ENCODE measurements at places on chromosomes 4 and X.

GRCh38 chr4:129429581-129430320 is 333.8 kb downstream of the C4orf33 start:
- no peak for DNase-seq

GRCh38 chr4:173135241-173135847 is 33.3 kb upstream of the GALNT7 start:
- DNase-seq: no peak

GRCh38 chrX:35380808-35381700 is 417.1 kb upstream of the MAGEB16 start:
- DNase-seq: no peak

GRCh38 chr4:24521544-24521943 is 62.8 kb downstream of the DHX15 start:
- DNase-seq: no peak

DNA sequence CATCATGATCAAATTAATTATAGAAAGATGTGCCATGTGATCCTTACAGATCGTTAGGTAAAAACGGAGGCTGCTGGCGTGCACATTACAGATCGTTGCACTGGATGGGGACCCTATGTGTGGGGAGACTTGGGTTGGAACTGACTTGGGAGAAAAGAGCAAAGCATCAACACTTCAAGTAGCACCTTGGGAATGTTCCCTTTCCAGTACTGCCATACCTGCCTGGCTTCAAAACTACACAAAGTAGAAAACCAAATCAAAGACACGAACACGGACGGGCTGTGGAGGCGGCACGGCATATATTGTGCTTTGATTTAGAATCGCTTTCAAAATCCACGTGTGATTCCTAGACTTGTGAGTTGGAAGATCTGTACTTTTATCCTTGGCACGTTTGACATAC is 898 bp downstream of the CMC4 start:
- DNase-seq: no peak

DNA sequence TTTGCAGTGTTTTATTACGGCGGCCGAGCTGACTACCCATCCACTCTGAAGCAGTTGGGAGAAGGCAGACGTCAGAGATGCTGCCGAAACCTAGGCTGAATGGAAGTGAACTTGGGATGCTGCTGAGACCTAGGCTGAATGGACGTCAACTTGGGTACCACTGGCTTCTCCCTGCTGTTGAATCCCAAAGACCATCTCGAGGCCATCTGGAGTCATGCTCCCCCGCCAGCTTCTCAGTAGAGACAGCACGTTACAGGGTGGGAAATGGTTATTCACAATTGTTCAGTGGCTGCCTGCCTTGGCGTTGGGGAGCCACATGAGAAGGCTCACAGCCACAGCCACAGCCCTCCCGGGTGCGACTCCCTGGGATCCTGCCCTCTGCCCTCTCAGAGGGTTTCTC is 40.9 kb downstream of the P2RY8 start:
- no peak for DNase-seq

GRCh38 chr4:189660722-189661360 is 279.8 kb upstream of the FRG1 start:
- no peak for DNase-seq

DNA sequence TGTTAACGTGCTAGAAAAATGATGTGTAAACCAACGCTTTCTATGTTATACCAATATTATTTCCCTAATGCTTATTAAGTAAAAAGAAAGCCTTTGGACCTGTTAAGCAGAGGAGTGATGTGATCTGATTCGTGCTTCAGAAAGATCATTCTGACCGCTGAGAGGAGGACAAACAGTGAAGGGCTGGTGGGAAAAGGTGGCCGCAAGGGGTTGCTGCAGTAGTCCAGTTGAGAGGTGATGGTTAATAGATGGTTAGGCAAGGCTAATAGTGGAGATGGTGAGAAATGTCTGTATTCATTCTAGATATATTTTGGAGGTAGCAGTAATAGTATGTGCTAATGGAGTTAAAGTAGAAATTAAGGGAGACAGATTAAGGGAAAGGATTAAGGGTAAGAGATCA is 12.9 kb upstream of the VGLL1 start:
- DNase-seq: no peak

DNA sequence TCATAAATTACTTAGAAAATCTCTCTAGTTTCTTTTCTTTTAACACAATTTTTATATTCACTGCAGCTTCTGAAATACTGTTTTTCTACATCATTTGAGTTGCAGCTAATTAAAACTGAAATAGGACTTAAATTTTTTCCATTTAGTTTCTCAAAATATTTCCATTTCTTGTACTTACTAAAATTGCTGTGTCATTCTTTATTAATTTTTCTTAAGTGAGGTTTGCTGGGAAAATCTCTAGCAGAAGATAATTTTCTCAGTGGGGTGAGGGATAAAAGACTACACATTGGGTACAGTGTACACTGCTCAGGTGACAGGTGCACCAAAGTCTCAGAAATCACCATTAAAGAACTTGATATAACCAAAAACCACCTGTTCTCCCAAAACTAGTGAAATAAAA is 57.7 kb downstream of the RNF150 start:
- no peak for DNase-seq

- no peak for DNase-seq
Measured at GRCh38 chrX:151359931-151360871, 36.8 kb upstream of the VMA21 start.

- DNase-seq: no peak
Measured at GRCh38 chrX:9357518-9358114, 107.2 kb upstream of the TBL1X start.

DNA sequence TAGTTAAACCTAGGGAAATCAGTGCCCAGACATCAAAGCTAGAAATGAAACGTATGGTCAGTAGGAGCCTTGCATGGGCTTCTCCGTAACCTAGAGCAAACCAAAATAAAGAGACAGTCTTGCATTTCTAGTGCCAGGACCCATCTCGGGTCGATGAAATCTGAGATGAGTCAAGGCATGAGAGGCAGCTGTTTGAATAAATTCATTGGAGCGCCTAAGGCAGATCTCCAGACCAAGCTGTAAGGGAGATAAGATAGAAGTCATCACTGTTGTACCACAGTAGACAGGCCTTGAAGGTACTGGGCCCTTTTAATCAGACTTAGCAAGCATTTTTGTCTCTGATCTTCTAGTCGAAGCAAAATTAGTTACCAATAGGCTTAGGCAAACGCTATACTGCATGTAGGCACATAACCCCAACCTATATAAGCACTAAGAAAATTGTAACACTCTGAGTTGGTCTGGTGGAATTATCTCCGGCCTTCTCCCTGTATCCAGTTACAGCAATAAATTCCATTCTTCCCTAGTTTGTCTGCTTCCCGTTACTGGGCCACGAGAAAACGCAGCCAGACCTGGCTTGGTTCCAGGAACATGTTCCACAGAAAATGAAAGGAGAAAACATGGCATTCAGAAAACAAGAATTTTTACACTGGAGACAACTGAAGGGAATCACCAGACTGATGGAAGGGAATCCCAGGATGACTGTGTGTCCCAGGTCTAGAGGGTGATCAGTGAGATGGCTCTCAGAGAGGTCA is 21.1 kb upstream of the PAPSS1 start:
- no peak for DNase-seq

GRCh38 chrX:2401201-2401589 is 99.6 kb downstream of the DHRSX start:
- DNase-seq: no peak

GRCh38 chrX:131264665-131265064 is 24.4 kb downstream of the IGSF1 start:
- no peak for DNase-seq

GRCh38 chr4:122865425-122865824 is 38.8 kb downstream of the FGF2 start:
- DNase-seq: no peak

DNA sequence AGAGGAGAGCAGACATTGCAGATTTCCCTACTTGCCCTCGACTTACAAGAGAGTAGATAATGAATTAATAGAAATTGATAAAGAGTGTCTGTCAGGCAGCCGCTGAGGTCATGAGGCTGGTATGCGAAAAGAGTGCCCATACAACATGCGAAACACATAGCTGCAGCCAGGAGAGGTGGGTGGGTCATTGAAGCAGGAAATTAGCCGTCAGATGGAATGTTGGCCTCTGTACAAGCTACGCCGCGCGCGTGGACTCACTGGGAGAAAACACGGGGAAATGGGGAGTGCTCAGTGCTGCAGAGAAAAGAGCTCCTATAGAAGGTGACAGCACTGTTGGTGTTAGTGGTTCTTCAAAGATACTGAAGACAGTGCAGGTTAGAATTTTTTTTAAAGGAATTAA is 125.1 kb downstream of the RAPGEF2 start:
- no peak for DNase-seq

GRCh38 chrX:153450949-153451277 is 5.1 kb upstream of the TREX2 start:
- DNase-seq: no peak

GRCh38 chrX:129540722-129541184 is 694 bp downstream of the OCRL start:
- DNase-seq: no peak

All from activated T-helper 1 cell treated with Interleukin-2 at 50 U/mL for 16 hours (primary cell).